Stomach (tissue), 19 donors: ENCODE measurements at places on chromosomes 12 and 14. TPM values are rescaled to one million over a fixed set of nuclear protein-coding genes. Genes with fewer than 3 reads are reported as not detected.

GRCh38 chr12:111748867-111749266 lies 17.9 kb upstream of the ALDH2 start:
- no peak for DNase-seq
- H3K27me3 ChIP-seq = no peaks in the 10 kb centered on the region
- H3K36me3 ChIP-seq = peaks cover 89% of the 10 kb centered on the region
- H3K4me3 ChIP-seq = no peak overlapping the region

- no peak overlapping the region for H3K4me3 ChIP-seq
- peaks cover under 1% of the 10 kb centered on the region for H3K4me1 ChIP-seq
- H3K27ac ChIP-seq = no peak overlapping the region
- no peak for DNase-seq
These were observed 7.9 kb downstream of the EIF2B2 start for GRCh38 chr14:75010472-75011093.

GRCh38 chr14:95006051-95006450 lies 151.3 kb downstream of the DICER1 start:
- H3K27ac ChIP-seq = no peak overlapping the region
- no peaks in the 10 kb centered on the region for H3K4me1 ChIP-seq
- H3K4me3 ChIP-seq = no peak overlapping the region
- no peak for DNase-seq
- no peaks in the 10 kb centered on the region for H3K36me3 ChIP-seq

LMO3 gene
- total RNA-seq = 14.2 TPM

LRRC10 gene
- total RNA-seq = not detected

GRCh38 chr12:72442217-72442616 lies 170.0 kb downstream of the TRHDE start:
- DNase-seq = no peak
- no peaks in the 10 kb centered on the region for H3K4me1 ChIP-seq
- H3K27me3 ChIP-seq = no peaks in the 10 kb centered on the region
- no peaks in the 10 kb centered on the region for H3K36me3 ChIP-seq
- no peak overlapping the region for H3K4me3 ChIP-seq

BDKRB1 gene
- not detected for total RNA-seq

- H3K4me1 ChIP-seq = no peaks in the 10 kb centered on the region
- H3K27ac ChIP-seq = no peak overlapping the region
- H3K4me3 ChIP-seq = no peak overlapping the region
- H3K36me3 ChIP-seq = no peaks in the 10 kb centered on the region
- DNase-seq = no peak
These were observed 146.0 kb downstream of the FLRT2 start for GRCh38 chr14:85675957-85676356.

ERP29 gene
- total RNA-seq = 55.8 TPM

GRCh38 chr12:2328661-2329060 lies 275.9 kb downstream of the CACNA1C start:
- DNase-seq = no peak
- H3K4me1 ChIP-seq = peaks cover 28% of the 10 kb centered on the region
- no peaks in the 10 kb centered on the region for H3K36me3 ChIP-seq
- H3K27me3 ChIP-seq = no peaks in the 10 kb centered on the region
- H3K4me3 ChIP-seq = no peak overlapping the region
- H3K27ac ChIP-seq = no peak overlapping the region

DNA sequence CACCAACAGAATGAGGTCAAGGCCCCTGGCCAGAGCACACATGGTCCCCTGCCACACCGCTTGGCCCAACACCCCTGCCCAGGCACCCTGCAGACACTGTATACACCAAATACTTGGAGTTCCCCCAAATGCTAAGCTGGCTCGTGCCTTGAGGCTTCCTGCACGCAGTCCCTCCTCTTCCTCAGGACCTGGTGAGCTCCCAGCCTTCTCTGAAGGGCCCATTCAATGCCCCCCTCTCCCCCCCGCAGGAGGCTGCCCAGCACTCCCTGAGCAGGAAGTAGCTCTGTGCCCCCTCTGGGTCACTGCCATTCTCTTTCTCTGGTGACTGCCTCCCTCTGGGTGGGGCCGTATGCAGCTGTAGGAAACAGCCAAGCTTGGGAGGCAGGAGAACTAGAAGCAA lies 75.3 kb downstream of the ITPK1 start:
- H3K36me3 ChIP-seq = no peaks in the 10 kb centered on the region
- no peaks in the 10 kb centered on the region for H3K27me3 ChIP-seq
- H3K4me1 ChIP-seq = peaks cover 93% of the 10 kb centered on the region
- peak; percentile 59 for DNase-seq

CCER1 gene
- not detected for total RNA-seq

GRCh38 chr12:98373025-98373554 lies 142.3 kb upstream of the TMPO start:
- H3K27ac ChIP-seq = no peak overlapping the region
- no peaks in the 10 kb centered on the region for H3K4me1 ChIP-seq
- no peaks in the 10 kb centered on the region for H3K36me3 ChIP-seq
- DNase-seq = no peak
- H3K4me3 ChIP-seq = no peak overlapping the region

- H3K4me1 ChIP-seq = no peaks in the 10 kb centered on the region
- no peaks in the 10 kb centered on the region for H3K27me3 ChIP-seq
- H3K27ac ChIP-seq = no peak overlapping the region
These were observed 67.8 kb downstream of the TSHR start for GRCh38 chr14:81023095-81023710.

DNA sequence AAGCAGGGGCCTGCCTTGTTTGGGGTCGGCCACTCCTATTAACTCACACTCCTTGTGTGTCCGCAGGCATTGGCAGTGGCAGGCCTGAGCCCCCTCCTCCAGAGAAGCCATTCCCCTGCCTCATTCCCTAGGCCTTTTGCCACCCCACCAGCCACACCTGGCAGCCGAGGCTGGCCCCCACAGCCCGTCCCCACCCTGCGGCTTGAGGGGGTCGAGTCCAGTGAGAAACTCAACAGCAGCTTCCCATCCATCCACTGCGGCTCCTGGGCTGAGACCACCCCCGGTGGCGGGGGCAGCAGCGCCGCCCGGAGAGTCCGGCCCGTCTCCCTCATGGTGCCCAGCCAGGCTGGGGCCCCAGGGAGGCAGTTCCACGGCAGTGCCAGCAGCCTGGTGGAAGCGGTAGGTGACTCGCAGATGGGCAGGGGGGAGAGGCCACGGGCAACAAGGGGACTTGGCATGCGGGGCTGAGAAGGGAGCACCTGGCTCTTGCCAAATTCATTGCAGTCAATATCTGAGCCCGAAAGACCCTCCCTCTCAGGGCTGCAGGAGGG lies 106.3 kb upstream of the FKBP4 start:
- H3K4me1 ChIP-seq = peaks cover 28% of the 10 kb centered on the region
- H3K36me3 ChIP-seq = peaks cover 14% of the 10 kb centered on the region

DNA sequence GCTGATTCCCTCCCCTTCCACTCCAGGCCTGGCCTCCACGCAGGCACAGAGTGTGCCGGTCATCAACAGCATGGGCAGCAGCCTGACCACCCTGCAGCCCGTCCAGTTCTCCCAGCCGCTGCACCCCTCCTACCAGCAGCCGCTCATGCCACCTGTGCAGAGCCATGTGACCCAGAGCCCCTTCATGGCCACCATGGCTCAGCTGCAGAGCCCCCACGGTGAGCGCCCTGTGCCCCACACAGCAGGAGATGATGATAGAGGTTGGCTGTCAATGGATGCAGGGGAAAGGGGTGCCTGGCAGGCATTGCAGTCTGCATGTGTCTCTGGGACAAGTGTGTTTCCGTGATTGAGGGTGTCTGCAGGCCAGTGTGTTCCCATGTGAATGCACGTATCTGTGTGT lies 18.8 kb downstream of the C12orf43 start:
- DNase-seq = no peak
- H3K27me3 ChIP-seq = no peaks in the 10 kb centered on the region
- H3K27ac ChIP-seq = no peak overlapping the region
- H3K36me3 ChIP-seq = peaks cover 57% of the 10 kb centered on the region
- peaks cover 32% of the 10 kb centered on the region for H3K4me1 ChIP-seq
- H3K4me3 ChIP-seq = no peak overlapping the region

TAS2R10 gene
- not detected for total RNA-seq

PCED1B gene
- total RNA-seq = 7.4 TPM

CARMIL3 gene
- 2.0 TPM for total RNA-seq

DNA sequence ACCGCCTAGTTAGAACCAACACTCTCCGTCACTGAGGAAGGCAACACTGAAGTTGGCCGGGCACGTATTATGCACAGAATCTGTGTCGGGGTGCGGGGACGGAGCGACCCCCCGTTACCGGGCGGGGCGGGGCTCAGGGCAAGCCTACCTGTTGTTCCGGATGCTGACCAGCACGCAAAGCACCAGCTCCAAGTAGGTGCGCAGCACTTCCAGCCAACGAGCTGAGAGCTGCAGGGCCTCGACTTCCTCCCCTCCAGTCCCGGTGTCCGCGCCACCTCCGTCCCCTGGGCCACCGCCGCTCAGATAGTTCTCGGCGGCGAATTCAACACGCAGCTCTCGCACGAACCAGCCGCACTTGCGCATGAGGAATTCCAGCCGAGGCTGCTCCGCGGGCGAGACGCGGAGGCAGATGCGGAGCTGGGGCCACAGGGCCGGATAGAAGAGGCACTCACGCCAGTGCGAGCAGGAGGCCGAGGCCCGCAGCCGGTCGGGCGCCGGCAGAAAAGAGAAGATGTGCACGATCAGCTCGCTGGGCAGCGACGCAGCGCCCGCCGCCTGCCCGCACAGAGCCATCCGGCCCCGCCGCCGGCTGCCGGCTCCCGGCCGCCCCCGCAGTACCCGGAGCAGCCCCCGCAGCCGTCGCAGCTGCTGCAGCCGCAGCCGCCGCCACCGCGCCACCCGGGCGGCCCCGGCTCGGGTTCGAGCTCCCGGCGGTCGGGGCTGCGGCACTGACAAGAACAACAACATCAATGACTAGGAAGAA lies 636 bp downstream of the FBXO33 start:
- no peaks in the 10 kb centered on the region for H3K36me3 ChIP-seq
- peak overlapping the region; percentile 94 for H3K4me3 ChIP-seq
- H3K27me3 ChIP-seq = no peaks in the 10 kb centered on the region
- H3K27ac ChIP-seq = peak overlapping the region; percentile 99

- H3K27me3 ChIP-seq = no peaks in the 10 kb centered on the region
- H3K4me3 ChIP-seq = no peak overlapping the region
- DNase-seq = peak; percentile 38
- H3K27ac ChIP-seq = peak overlapping the region; percentile 77
- no peaks in the 10 kb centered on the region for H3K4me1 ChIP-seq
These were observed 41.6 kb downstream of the ITPK1 start for GRCh38 chr14:93073910-93074769.

MDGA2 gene
- 0.14 TPM for total RNA-seq

GRCh38 chr14:80946797-80947196 lies 5.3 kb upstream of the CEP128 start:
- no peak for DNase-seq
- no peaks in the 10 kb centered on the region for H3K27me3 ChIP-seq
- H3K4me1 ChIP-seq = no peaks in the 10 kb centered on the region
- H3K27ac ChIP-seq = no peak overlapping the region

- DNase-seq = no peak
- H3K27ac ChIP-seq = no peak overlapping the region
- H3K4me1 ChIP-seq = peaks cover 21% of the 10 kb centered on the region
- no peaks in the 10 kb centered on the region for H3K27me3 ChIP-seq
These were observed 3.2 kb upstream of the SPTSSA start for GRCh38 chr14:34465069-34465859.

- peak overlapping the region; percentile 23 for H3K4me3 ChIP-seq
- no peaks in the 10 kb centered on the region for H3K27me3 ChIP-seq
- peak overlapping the region; percentile 74 for H3K27ac ChIP-seq
- no peaks in the 10 kb centered on the region for H3K4me1 ChIP-seq
These were observed 5.2 kb downstream of the DCN start for GRCh38 chr12:91177381-91177780.
